ENCODE measurements at places on chromosomes 2 and 18. TPM values are rescaled to one million over a fixed set of nuclear protein-coding genes. Genes with fewer than 3 reads are reported as not detected.

DNA sequence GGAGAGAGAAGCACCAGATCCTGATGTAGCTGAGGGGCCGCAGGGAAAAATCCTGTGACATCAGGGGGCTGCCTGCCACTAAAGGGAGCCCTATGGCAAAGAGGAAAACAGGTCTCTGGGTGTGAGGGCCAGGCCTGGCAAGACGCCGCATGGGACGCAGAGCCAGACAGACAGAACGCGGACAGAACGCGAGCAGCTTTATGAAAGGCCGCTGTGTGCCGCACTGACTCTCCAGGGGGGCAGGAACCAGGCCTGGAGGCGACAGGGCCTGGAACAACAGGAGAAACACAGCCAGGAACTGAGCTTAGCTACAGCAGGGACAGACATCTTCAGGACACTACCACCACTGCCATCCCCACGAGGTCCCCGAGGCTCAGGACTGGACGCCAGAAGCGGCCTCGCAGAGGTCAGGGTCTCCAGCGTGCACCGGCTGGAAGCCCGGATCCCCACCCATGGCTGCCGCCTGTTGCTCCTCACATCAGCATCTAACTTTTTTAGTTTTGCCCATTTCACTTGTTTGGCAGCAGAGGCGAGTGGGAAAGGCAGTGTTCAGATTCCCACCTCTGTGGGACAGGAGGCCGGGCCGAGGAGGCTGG lies 131.6 kb downstream of the VAPA start:
- no peak for DNase-seq

DNA sequence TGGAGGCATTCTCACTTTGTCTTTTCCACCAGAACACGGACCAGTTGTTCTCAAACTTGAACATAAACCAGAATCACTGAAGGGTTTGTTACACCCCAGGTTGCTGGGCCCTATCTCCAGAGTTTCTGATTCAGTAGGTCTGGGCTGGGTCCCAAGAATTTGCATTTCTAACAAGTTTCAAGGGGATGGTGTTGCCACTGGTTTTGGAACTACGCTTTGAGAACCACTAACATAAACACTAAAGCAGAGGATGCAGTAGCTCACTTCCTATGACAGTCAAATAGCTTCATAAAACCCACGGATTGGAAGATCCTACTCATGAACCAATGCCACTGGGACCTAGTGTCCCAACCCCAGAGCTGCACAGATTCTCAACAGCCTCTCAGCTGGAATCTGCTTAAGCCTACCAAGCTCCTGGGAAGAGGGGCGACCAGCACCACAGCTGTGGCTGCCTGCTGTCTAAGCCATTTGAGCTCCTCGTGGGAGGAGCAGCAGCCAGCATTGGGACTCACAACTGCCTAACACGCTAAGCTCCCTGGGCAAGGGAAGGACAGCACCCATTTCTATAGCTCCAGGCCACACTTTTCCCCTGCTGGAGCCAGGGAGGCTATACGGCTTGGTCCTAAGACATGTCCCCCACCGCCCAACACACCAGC lies 62.5 kb downstream of the C1D start:
- no peak for DNase-seq

RESP18 gene
- total RNA-seq: not detected

GRCh38 chr2:227079726-227080125 lies 84.3 kb downstream of the COL4A4 start:
- no peak for DNase-seq

C2orf72 gene
- 0.15 TPM for total RNA-seq

STPG4 gene
- 0.75 TPM for total RNA-seq

LRP1B gene
- total RNA-seq: 0.33 TPM

DNA sequence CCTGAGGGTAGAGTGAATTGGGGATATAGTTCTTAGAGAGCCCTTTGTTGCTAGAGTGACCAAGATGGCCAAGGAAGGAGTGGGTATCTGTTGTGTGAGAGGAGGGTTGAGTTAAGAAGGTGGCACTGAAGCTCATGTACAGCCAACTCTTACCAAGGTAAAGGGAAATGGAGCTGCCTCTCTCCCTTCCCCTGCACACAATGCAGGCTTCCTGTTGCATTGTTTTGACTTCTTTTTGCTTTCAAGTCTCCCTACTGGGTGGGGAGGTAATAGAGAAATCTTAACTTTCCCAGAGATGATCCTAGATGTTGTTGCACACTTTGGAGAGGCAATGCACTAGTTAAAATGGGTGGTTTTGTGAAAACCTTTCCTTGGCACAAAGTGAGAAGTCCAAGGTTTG lies 23.8 kb downstream of the HOXD1 start:
- DNase-seq: no peak

DNA sequence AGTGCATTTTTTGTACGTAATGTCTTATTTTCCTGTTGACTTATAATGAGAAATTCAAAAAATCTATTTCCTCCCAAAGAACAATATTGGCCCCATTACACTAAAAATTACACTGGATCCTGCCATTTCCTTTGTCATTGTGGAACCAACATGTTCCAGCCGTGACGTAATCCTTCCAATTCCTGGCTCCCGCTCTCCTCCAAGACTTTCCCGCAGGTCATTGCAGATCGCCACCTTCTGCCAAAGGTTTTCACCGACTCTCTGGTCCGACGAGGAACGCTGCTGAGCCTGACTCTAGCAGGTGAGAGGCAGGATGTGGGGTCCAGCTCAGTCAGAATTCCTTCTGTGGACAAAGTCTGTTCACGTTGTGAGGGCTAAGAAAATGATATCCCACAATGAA lies 38.0 kb downstream of the PTGR3 start:
- DNase-seq: no peak

- DNase-seq: no peak
Measured at GRCh38 chr2:237159006-237159911, 73.6 kb downstream of the COPS8 start.

DNA sequence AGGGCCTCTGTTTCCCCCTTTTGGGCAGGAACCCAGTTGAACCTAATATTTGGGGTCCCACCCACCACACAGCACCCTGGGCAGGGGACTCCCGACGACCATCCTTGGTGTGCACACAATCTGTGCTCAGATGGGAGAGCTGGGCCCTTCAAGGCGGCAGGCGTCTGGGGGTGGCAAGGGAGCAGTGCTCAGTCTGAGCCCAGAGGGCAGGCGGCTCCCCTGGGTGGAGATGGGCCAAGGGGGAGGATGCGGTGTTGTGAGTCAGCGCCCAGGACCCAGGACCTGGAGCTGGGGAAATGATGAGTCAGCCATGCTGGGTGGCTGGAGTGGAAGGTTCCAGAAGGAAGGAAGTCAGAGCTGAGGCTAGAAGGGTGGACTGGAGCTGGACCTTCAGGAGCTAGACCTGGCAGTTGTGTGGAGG lies 3.8 kb downstream of the PROM2 start:
- DNase-seq: no peak

NEU2 gene
- not detected for total RNA-seq

MYO5B gene
- 4.5 TPM for total RNA-seq

- DNase-seq: no peak
Measured at GRCh38 chr2:233346376-233346775, 7.9 kb upstream of the DGKD start.

GRCh38 chr2:86562485-86562921 lies 740 bp downstream of the CHMP3 start:
- no peak for DNase-seq

DNA sequence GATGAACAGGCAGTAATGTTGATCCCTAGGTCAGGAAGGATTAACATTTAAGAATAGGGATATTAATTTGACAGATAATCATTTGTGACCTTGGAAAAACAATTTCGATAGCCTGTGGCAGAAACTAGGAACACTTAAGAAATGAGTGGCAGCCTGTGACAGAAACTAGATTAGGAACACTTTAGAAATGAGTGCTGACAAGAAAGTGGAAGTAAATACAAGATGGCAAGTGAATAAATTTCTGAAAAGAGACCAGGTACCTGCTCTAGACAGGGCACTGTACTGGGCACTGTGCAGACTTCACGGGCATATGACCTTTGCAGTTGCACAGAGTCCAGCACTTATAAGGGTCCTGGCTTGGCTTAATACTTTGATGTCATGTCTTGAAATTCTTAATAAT lies 5.5 kb upstream of the HNRNPA3 start:
- DNase-seq: no peak

DNA sequence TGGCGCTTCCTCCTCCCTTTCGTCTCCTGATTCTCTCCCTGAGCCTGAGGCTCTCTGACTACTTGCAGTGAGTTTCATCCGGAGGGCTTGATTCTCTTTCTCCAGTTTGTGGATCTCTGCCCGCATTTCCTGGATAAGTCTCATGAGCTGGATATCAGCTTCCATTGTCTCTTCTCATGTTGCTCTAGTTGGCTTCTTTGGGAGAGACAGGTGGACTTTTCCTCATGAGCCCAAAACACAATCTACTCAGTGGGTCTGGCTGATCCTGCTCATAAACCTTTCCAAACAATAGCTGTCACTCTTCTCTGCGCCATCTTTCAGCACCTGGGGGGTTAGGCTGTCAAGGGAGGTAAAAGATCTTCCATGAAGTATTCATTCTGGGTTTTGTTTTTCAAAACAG lies at the start of gene CCDC195:
CCDC195 (minus strand) TSS at position 165 of the 400 bp plus-strand sequence; CDS start at position 165, 0 bp downstream.
- no peak for DNase-seq

ZNF516 gene
- 26.0 TPM for total RNA-seq

DNA sequence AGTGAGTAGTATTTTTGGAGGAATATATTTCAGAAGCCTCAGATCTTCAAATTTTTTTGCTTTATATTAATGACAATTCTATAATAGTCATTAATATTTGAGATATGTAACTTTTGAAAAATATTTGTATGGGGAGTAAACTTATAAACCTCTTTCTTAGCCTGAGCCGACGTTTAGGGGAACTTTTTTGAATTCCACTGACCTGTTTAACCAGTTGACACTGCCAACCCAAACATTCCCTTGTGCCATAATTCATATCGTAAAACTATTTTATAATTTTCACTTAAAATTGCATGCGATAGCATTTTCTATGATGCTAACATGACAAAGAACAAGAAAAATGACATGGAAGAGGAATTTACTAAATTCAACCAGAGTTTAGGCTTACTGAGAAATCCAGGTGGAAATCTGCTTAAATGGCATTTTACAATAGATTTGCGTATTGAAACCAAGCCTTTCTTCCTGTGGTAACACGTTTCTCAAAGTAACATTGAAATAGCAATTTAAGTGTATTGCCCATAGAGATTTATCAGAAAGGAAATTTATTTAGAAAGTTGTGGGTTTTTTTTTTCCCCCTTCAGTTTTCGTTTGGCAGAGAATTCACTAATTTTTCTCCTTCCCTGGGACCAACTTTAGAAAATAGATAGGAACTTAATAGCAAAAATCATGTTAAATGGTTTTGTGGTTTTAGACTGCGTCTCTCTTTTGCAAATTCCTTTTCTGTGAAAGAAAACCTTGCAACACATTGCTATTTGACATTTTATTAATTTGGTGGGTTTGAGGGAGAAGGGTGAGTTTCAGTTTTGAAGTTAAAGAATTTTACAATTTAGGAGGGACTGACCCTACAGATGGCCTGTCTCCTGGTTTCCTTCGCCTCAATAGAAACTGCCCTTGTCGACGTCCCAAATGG lies 77.4 kb downstream of the TANC1 start:
- no peak for DNase-seq

DNA sequence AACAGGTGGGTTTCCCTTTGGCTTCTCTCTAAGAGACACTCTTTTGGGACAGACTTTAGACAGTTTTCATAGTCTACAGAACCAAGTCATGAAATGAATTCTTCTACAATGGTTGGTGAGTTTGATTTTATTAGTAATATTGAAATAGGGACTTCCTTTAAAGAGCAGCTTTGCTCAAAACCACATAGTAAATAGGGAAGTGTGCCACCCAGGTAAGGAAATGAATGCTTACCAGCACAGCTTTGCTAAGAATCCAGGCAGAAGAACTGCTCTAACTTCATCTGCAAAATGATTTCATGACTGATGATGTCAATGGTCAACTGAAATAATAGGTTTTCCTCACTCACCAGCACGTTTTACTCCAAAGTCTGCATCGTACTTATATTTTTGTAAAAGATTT lies 89.2 kb downstream of the NYAP2 start:
- DNase-seq: no peak

DNA sequence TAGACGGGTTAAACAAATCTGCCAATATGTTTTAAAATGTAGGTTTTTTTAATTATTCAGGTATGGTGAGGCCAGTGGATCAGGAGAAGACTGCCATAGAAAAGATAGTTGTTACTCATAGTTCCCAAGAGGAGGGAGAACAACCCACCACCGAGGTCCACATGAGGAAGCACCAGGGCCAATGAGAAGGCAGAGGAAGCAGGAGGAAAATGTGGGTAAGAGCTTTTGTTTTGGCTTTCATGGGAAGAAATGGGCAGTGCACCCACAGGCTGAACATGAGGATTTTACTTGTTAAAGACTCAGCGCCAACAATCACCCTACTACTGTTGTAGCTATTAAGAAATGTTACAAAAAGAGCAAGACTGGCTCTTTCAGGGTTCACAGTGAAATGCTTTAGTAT lies 191.8 kb upstream of the HNMT start:
- no peak for DNase-seq

- no peak for DNase-seq
Measured at GRCh38 chr2:174925046-174925784, 80.0 kb downstream of the CHN1 start.

TUBB8B gene
- not detected for total RNA-seq

DNA sequence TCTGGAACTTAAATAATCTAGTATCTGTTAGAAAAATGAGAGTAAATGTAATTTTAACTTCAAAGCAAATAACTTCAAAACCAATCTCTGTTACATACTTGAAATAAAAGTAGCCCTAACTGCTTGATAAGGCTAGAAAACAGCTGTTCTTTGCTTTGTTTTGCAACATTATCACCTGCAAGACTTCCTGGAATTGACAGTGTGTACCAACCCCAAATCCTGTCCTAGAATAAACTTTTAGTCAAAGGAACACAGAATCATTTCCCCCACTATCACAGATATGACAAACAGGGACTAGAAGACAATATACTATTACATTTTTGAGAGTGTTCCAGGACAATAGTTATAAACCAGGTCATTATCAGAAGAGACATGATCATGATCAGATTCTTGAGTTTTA lies 105.3 kb upstream of the PGAP1 start:
- no peak for DNase-seq

GRCh38 chr2:85800586-85800985 lies 46.8 kb downstream of the ATOH8 start:
- no peak for DNase-seq

- no peak for DNase-seq
Measured at GRCh38 chr2:57973621-57974186, 72.9 kb upstream of the VRK2 start.

GRCh38 chr18:71784777-71785176 lies 759.4 kb downstream of the CBLN2 start:
- no peak for DNase-seq

DNA sequence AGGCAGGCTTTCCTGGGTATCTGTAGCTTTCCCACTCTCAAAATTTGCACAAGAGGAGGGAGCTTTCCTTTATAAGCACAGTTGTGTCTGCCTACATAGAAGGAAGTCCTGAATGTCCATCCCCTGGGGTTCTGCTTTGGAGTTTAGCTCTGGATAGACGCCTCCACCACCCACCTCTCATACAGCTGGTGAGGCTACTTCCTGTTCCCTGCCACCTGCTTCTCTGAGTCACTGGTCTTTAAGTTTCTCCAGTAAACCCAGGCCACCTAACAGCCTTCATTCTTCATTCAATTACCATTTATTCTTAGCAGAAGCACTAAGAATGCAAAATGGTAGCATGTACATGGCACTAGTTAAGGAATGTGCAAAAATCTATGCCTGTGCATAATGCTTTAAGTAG lies 407.8 kb downstream of the CDH2 start:
- DNase-seq: no peak

- DNase-seq: no peak
Measured at GRCh38 chr2:98468621-98469236, 24.1 kb downstream of the INPP4A start.

PKDCC gene
- 258 TPM for total RNA-seq

DYTN gene
- total RNA-seq: not detected

All from aorta (tissue), 5 donors.